ENCODE measurements at places on chromosomes 1 and 21. TPM values are rescaled to one million over a fixed set of nuclear protein-coding genes. Genes with fewer than 3 reads are reported as not detected.

The C1orf74 gene
- total RNA-seq = 1.8 TPM

The NR5A2 gene
- total RNA-seq = 1.6 TPM

The ZBTB8B gene
- not detected for total RNA-seq

The OR6K3 gene
- not detected for total RNA-seq

The RNF11 gene
- total RNA-seq = 120 TPM

The SYNC gene
- 24.7 TPM for total RNA-seq

The RGS13 gene
- not detected for total RNA-seq

The SLFNL1 gene
- total RNA-seq = 0.16 TPM

The SHISAL2A gene
- not detected for total RNA-seq

The SIM2 gene
- not detected for total RNA-seq

The CD5L gene
- total RNA-seq = 2.5 TPM

The ATAD3C gene
- total RNA-seq = 1.8 TPM

The FAM229A gene
- total RNA-seq = 2.4 TPM

- no peak for DNase-seq
These were observed 1122.9 kb upstream of the B3GALT2 start for GRCh38 chr1:194309269-194309668.

DNA sequence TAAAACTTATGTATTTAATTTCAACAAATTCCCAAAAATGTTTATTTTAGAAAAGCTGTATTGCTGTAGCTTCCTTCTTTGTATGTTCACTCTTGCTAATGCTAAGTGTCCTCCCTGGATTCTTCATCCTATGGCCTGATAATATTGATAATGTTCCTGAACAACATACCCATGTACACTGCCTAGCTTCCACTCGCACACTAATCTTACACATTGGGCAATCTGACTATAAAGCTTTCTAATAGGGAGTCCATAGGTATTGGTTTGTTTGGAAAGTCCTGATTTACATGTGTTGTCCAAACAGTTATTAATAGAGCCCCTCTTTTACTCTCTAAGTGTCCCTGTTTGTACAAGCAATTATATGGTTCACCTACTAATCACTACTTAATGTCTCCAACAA lies 783 bp downstream of the F13B start:
- DNase-seq = no peak

DNA sequence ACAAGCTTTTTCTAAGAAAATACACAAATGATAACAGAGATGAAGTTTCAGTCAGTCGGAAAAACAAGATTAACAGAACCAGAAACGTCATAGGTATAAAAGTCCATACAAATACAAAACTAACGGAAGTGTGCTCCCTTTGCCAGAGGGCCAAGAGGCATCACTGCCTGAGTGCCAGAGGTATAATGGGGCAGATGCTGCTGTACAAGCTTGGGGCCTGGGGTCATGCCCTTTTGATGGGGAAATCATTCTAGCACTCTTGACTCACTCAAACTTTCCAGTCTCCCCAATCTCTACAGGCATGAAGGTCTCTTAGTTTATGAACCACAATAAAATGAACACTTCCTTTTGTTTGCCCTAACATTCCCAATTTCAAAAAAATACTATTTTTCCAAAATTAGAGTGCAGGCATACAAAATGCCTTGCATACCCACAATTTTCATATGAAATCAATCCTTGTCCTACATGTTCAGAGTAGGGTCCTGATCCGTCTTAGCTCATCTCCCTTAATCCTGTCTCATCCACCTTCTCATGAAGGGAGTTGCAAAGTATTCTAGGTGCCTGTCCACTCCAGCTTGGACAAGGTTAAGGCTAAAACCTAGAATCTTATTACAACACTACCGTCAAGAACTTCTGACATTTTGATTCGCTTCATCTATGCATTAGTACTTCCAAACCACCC lies 1.5 kb downstream of the RPL22 start:
- no peak for DNase-seq

GRCh38 chr1:162930976-162931560 lies 70.1 kb upstream of the CCDC190 start:
- no peak for DNase-seq

DNA sequence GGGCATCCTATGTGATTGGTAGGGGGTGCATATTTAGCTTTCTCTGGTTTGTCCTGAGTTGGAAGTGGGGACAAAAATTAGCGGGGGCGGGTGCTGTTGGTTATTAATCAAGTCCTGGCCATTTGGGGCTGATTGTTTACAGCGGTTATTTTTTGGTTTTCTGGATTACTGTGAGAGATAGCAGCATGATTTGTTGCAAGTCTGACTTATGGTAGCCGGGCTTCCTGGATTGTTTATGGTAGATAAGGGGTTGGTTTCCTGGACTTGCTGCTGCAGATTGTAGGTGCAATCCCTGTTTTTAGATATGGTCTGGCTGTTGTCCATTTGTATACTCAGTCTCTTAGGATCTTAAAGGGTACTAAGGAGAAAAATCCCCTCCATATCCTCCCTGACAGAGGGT lies 12.1 kb upstream of the PROK1 start:
- DNase-seq = no peak

- DNase-seq = no peak
These were observed 14.9 kb upstream of the IFNLR1 start for GRCh38 chr1:24201941-24202440.

GRCh38 chr21:33546086-33546485 lies 3.2 kb downstream of the SON start:
- DNase-seq = no peak

- DNase-seq = no peak
These were observed 7.6 kb downstream of the SIPA1L2 start for GRCh38 chr1:232622378-232622777.

- peak; percentile 69 for DNase-seq
These were observed 128.6 kb downstream of the LHX4 start for GRCh38 chr1:180358649-180359048.

DNA sequence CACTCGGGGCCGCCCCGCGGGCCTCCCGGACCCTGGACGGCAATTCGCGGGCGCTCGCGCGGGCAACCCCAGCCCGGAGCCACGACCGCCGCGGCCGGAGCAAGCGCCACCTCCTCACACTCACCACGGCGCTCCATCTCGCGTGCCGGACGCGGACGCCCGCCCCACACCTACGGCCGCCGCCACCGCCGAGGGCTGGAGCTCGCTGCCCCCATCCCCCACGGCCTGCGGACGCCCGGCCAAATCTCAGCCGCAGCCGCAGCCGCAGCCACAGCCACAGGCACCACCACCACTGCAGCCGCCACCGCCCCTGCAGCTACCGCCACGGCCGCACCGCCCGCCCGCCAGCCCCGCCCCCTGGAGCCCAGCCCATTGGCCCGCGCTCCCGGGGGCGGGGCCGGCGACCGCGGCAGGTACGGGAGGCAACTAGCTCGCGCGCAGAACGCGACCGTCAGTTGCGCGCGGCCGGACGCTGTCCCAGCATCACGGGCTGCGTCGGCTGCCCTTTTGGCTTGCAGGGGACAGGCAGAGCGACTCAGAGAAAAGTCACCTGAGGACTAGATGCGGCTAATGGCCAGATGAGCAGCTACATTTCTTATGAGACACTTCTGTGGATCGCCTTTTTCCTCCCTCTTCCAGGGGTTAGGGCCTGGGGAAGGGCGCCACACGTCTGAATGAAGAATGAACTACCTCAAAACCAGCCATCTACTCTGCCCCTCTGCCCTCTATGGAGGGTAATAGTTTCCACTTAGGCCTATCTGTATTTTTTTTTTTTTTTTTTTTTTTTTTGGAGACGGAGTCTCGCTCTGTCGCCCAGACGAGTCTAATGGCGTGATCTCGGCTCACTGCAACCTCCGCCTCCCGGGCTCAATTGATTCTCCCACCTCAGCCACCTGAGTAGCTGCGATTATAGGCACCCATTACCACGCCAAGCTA lies at the start of gene ARHGAP29:
Gene ARHGAP29 (minus strand): TSS at position 294 of the 936 bp plus-strand sequence. CDS start 5,973 bp downstream, outside the sequence.
- DNase-seq = peak; percentile 91

DNA sequence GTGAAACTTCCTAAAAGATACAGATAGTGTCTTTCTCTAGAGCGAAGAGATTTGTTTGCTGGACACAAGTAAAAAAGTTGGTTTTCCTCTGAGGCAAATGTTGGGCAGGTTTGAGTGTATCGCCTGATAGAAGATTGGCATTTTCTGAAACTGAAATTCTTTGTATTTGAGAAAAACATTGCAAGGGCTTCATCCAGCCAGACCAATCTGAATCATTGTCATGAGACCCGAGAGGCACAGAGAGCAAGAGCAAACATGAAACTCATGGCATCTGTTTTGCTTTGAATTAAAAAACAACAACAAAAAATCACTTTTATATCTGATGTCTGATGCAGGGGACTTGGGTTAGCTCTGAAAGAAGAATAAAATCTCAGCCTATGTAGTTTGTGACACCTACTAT lies 379.3 kb upstream of the NCAM2 start:
- no peak for DNase-seq

DNA sequence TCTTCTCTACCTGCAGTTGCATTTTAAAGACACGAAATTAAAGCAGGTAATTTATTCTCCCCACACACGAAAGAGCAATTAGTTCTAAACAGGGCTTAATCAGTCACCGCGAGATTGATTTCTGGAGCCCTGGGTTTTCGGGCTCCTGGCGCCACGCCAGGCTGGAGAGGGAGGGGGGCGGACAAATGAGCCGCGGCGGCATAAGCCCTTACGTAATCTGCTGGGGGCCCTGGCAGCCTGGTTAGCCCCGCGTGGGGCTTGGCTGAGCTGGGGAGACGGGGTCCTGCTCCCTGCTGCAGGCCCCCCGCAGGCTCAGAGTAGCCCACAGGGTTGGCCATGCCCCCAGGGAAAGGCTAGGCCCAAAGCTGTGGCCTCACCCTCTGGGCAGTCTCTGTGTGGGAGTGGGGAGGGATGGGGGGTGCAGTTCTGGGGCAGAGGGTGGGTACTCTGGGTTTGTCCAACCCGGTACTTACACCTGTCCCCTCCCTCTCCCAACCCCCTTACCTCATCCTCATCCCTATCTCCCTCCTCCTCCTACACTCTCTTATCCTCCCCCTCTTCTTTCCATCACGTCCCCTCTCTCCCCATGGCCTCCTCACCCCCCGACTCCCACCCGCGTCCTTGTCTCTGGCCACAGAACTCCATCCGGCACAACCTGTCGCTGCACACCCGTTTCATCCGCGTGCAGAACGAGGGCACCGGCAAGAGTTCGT lies 19.9 kb downstream of the FOXO6 start:
- no peak for DNase-seq

DNA sequence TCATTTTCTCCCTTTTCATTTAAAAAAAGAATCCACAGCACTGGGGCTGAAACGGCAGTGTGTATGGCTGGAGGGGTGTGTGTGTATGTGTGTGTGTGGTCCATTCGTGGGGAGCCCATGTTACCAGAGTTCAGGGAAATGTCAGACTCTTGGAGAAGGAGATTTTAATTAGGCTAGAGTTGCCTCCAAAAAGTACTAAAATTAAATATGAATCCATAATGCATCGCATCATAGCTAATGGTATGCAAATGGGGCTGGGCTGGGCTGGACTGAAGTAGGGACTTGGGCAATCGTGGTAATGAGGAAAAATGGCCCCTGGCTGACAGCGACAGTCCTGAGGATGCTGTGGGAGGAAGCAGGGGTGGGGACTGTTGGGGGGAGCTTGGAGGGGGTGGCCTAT lies 24.8 kb downstream of the GRIK3 start:
- DNase-seq = no peak

GRCh38 chr1:51072043-51072439 lies 30.0 kb upstream of the C1orf185 start:
- DNase-seq = no peak

DNA sequence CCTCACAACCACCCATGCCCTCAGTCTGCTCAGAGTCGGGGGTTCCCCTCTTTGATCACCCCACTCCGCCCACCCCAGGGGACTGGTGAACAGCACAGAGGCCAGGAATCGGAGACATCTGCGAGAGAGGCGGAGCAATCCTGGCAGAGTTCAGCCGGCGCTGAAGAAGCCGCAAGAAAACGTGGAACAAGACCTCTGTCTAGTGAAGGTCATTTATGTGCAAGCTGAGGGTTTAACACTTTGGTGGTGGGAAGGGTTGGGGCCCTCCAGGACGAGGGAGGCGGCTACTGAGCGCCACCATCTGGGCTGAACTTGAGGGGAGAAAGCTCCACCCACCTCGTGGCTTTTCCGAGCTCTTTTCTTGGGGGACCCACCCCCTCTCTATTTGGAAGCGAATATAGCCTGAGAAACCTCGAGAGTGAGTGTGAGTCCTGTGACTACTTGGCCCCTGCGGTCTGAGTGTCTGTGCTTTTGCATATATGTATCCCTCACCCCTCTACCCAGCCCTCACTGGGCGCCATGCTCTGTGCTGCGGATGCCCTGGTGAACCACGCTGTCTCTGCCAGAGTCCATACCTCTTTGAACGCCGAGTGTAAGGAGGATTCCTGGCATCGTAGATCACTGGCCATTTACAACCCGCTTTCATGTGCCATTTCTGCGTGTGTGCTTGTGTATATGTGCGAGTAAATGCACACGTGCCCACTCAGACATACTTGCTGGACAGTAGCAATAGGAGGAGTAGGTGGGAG lies 1.2 kb upstream of the EPHA10 start:
- DNase-seq = no peak

GRCh38 chr1:38006008-38006828 lies 904 bp upstream of the FHL3 start:
- DNase-seq = no peak

GRCh38 chr1:247531937-247532336 lies 4.3 kb downstream of the OR2C3 start:
- DNase-seq = no peak

DNA sequence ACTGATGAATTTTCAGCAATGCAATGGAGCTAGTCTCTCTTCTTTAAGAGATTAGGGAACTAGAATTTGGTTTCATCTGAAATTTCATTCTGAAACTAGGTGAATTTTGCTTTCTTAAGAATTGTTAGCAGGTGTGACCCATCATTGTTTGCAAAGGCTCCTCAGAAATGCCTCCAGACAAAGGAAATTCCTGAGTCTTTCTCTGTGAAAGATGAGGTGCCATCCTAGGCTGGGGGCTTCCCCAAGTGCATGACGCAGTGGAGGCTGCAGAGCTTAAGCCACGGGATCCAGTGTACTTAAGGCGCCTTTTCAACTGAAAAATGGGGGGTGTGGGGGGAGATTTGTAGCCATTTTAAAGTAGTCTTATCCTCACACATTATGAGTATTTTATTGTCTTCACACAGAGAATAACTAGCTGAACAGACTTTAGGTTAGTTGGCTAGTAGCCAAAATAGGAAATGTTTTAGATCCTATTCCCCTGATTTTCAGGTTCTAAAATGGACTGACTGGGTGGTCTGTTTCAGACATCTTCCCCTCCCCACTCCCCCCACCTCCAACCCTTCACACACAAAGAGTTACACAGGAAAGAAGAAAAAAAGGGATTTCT lies 202.0 kb downstream of the NFIA start:
- DNase-seq = no peak

- no peak for DNase-seq
These were observed 718.6 kb downstream of the AMY1C start for GRCh38 chr1:104468282-104468681.

- peak; percentile 90 for DNase-seq
These were observed 10.9 kb upstream of the CD101 start for GRCh38 chr1:116990612-116991151.

Measured in Right ventricle myocardium inferior (tissue), 1 donor.